GM18507 (cell line): ENCODE measurements at places on chromosomes 12 and 14.

DNA sequence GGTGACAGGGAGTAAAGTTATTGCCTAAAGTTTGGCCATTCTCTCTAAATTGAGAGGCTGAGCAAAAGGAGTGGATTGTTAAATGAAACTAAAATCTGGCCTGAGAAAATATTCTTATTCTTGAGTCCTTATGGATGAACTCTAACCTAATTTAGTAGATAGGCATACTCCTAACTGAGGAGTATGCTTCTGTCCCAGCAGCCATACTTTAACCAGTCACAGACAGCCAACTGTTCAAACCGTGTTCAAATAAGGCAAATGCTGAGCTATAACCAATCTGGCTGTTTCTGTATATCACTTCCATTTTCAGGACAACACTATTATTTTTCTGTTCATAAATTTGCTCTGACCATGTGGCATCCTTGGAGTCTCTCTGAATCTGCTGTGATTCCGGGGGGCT lies 75.9 kb upstream of the RERGL start:
- no peak for DNase-seq

- DNase-seq: no peak
Measured at GRCh38 chr12:14390870-14391530, 25.5 kb downstream of the ATF7IP start.

DNA sequence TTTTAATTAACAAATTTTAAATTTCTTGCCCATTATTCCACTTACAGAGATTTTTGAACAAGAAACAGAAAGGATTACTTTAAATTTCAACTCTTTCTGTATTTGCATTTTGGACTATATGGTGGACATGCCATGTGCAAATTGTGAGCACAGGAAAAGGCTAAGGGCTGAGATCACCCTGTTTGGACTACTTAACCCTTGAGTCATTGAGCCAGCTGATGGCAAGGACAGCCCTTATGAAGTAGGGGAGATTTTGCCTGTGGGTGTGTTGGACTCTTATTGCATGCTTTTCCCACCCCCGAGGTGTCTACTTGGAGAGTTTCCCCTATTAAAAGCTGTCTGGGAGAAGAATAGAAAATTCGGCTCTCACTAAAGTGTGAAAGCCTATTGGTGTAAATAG lies 17.2 kb downstream of the DERA start:
- DNase-seq: no peak

DNA sequence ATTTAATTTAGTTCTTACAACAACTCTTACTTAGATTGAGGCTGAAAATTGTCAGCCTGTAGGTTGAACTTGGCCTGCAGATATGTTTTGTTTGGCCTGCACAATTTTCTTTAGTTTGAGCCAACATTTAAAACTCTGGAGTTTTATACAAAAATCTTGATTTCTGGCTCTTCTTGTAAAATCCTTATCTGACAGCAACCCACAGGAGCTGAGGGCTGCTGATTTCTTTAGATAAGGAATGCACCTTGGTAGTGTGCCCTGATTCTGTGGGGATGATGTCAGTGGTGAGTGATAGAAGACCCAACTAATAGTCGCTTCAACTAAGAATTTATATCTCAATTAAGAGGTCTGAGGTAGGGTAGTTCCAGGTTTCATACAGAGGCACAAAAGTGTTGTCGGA lies 49.5 kb downstream of the SOCS2 start:
- no peak for DNase-seq

- no peak for DNase-seq
Measured at GRCh38 chr12:54954801-54955200, 29.8 kb downstream of the TESPA1 start.

DNA sequence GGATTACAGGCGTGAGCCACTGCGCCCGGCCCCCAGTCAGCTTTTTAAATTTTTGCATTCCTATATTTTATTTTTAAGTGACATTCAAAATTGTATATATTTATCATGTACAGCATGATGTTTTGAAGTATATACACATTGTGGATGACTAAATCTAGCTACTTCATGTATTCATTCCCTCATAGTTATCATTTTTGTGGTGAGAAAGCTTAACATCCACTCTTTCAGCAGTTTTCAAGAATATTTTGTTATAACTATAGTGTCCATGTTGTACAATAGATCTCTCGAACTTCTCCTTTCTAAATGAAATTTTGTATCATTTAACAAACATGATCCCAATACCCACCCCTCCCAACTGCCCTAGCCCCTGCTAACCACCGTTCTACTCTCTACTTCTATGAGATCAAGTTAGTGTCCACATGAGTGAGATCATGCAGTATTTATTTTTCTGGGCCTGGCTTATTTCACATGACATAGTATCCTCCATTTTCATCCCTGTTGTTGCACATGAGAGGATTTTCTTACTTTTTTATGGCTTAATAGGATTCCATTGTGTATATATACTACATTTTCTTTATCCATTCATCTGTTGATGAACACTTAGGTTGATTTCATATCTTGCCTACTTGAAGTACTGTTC lies 8.8 kb upstream of the HEBP1 start:
- no peak for DNase-seq

DNA sequence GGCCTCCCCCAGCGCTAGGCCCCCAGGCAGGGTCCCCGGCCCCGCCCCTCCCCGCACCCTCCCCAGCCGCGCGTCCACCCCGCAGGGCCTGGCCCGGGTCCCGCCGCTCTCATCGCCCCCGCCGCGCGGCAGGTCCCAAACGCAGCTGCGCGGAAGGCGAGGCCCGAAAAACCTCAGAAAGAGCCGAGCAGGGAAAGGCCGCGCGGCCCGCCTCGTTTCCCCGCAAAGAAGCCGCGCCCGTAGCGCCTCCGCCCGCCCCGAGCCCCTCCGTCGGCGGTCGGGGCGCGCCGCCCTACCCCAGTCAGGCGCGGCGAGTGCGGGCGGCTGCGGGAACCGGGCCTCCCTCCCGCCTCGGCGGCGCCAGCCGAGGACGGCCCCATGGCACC lies 324 bp downstream of the POLE start:
- DNase-seq: peak; percentile 17

GRCh38 chr14:60482743-60483142 lies 3.1 kb downstream of the C14orf39 start:
- DNase-seq: no peak

- no peak for DNase-seq
Measured at GRCh38 chr12:76588881-76589565, 29.5 kb upstream of the OSBPL8 start.

DNA sequence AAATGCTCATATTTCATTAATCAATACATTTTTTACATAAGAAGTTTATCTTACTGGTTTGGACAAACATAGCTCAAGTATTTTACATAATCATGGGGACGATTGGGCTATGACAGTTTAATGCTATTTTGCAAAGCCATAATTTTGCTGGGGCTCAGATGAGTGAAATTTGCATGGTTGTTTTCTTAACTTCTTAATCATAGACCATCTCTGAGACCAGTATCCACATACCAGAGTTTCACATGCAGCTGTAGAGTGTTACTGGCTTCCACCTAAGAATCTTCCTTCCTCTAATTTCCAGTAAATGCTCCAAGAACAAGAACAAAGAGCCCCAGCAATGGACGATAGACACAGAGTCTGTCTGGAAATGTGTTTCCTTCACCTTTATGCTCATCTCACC lies 303.0 kb upstream of the TMEM132C start:
- no peak for DNase-seq

DNA sequence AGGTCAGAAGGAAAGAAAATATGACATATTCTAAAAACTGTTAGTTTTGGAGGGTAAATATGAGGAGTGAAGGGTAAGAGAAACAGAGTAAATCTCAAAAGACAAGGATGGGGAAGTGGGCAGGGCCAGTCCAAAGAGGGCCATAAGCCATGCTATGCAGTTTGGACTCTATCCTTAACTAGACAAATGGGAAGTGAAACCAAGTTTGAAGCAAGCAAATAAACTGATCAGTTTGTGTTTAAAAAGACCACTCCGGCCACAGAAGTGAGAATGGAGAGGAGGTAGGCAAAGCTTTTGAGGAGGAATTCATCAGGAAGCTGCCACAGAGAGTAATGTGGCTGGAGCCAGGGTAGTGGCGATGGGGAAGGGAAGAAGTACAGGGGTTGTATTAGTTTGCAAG lies 37.5 kb upstream of the DAAM1 start:
- DNase-seq: no peak

GRCh38 chr12:68245180-68246021 lies 8.0 kb downstream of the IL22 start:
- no peak for DNase-seq

DNA sequence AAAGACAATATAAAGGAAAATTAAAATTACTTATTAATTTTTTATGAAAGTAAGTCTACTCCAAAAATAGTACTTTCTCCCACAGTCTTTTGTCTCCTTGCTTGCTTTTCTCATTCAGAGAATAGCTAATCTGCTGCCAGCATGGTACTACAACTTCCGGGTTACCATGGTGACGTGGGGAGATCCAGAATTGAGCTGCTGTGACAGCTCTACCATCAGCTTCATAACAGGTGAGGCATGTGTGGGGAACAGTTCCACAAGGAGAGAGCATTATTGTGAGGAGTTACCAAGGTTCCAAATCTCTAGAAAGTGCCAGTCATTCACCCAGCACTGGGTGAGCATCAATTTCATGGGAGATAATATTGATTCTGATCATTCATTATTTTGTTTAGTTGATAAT lies 197.8 kb downstream of the PTPRO start:
- DNase-seq: no peak

- DNase-seq: no peak
Measured at GRCh38 chr12:91370086-91370868, 187.7 kb upstream of the DCN start.

GRCh38 chr12:122064025-122064777 lies 14.4 kb upstream of the MLXIP start:
- no peak for DNase-seq
